Stimulated activated CD4-positive, alpha-beta T cell treated with anti-CD3 and anti-CD28 coated beads, Interleukin-1b, Interleukin-23, amount 100 ng/mL, for 48 hours (primary cell): ENCODE measurements at places on chromosomes 11 and 22.

DNA sequence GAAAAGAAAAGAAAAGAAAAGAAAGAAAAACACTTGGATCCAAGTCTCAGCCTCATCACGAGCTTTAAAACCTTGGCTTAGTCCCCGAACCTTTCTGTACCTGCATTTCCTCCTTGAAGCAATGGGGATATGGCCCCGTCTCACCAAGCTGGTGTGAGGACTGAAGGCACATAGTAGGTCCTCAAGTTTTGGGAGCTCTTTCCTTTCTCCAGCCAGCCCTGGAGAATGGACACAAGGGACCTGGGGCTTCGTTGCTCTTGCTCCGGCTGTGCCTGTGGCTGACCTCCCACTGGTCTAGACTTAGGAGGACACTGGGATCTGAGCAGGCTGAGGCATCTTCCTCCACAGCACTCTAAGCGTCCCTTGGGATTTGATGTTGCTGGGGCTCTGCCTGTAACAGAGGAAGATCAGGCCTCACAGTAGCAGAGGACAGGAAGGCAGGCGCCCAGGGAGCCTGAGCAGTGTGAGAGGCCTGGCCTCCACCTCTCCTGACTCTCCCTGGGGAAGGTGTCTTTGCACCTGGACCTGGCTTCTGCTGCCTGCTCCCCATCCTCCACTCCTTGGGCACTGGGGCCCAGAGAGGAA lies 32.8 kb downstream of the KCNC1 start:
- no peak for DNase-seq

DNA sequence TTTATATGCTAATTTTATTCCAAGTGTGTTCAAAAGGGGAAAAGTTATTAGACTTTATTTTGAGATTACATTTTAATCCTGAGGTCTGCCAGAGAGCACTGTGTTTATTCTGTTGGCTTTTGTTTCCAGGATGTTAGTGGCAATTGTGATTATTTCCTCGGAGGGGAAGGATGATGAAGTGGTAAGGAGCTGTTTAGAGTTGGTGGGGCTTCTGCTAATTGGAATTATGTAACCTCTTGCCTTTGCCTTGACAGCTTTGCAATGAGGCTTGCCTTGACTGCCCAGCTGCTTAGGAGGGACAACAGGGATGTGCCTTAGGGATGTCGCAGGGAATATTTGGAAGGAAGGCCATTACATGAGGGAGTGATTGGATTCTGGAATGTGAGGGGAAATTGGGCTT lies 89.7 kb upstream of the E2F8 start:
- DNase-seq = no peak

GRCh38 chr11:13433437-13433836 lies 29.6 kb downstream of the BTBD10 start:
- no peak for DNase-seq

DNA sequence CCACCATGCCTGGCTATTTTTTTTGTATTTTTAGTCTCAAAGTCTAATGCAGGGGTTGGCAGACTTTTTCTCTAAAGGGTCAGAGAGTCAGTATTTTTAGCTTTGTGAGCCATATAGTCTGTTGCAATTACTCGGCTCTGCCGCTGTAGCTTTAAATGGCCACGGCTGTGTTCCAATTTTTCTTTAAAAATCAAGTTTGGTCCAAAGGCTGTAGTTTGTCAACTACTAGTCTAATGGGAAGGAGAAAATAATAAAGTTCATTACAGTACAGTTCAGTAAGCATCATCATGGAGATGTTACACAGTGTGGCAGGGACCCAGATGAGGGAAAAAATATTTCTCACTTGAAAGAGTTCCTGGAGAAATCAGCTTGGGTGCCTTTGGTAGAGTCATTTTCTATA lies 107.6 kb downstream of the CSNK2A3 start:
- no peak for DNase-seq

DNA sequence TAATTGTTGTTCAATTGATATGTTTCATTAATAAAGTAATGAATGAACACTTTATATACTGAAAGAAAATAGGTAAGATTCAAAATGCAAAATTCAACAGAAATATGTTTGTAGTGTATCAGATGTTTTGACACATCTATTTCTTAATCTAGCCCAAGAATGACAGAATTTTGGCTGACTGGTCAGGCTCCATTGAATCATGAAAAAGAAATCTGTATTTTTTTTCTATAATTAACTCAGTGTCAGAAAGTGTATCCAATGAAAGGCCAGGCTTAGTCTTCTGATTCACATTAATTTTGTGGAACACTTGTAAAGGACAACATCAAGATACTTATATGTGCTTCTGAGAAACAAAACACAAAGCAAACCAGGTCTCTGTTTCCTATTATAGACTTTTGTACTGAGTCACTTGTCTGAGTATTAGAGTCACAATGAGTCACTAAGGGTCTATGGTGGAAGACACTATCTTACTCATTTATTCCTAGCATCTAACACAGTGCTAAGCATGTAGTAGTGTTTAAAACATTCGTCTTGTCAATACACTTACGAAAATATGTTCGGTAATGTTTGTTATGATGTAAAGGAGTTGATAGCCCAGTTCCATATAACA lies 297.7 kb upstream of the CCDC90B start:
- DNase-seq = no peak

DNA sequence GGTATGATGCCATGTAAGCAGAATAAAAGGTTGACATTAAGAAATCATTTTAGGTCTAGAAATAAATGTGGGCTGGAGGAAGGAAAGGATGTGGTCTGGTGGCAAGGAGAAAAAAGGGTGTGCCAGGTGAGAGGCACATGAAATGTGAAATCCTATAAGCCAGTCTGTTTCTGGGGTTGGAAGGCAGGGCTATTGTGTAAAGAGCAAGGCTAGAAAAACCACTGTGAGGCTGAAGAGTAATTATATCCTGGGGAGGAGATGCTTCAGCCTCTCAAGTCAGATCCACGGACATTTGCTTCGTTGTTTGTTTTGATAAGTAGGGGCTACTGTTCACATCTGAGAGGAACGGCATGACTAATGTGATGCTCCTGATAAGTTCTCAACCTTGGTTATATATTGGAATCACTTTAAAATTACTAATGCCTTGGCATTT lies 77.5 kb upstream of the CTSC start:
- DNase-seq = no peak

GRCh38 chr11:72001834-72002591 lies 3.3 kb downstream of the IL18BP start:
- no peak for DNase-seq

DNA sequence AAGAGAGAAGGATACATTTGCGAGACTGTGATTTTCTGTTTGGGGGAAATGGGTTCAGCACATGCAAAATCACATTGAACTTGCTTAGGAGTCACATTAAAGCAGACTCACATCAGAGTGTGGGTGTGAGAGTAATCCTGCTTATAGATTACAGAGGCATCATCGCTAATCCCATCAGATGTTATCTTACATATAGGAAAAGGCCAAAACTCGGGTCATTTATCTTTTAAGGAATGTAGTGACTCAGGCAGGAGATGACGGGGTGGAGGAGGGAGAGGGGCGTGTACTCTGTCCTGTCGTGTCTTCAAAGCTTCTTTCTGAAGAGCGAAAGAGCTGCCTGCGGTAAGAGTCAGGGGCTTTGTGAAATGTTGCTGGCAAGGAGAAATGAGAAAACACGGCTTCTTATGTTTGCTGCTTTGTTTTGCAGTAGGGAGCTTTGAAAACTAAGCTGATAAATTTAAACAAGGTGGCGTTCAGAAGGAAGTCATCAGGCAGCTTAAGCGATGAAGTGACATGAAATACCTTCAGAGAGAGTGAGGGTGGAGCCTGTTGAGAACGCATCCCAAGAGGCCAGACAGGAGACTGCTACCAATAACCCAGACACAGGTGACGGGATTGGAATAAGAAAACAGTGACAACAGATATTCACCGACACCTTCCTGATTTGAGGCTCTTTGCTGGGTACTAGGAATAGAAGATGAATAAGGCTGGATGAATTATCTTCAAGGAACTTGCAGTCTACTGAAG lies 2.2 kb upstream of the C11orf16 start:
- no peak for DNase-seq

GRCh38 chr11:14638561-14638960 lies 5.0 kb upstream of the PDE3B start:
- DNase-seq = no peak

GRCh38 chr11:28342716-28343115 lies 234.5 kb downstream of the METTL15 start:
- DNase-seq = no peak

DNA sequence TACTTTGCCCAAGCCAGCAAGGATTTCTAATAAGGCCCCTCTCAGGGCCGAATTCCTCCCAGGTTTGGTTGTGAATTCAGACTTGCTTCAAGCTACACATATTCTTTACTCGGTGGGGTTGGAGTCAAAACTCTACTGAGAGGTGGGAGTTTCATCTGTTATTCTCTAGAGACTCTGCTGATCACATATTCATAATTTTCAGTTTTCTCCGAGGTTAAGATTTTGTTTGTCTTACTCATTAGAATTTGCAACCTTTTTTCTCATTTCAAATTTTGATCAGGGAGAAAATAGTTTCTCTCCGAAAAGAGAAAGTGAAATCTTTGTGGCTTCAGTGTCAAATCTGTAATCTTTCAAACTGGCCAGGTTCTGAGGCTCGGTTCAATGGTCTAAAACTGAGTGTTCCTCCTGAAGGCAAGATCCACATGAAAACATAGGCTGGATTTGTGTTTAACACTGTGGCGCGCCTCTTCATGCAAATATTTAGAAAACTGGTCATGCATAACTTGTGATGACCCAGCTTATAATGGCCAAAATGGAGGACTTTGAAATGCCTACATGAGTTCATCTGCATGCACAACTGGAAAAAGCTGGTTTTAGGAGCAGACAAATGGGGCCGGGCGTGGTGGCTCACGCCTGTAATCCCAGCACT lies 21.5 kb upstream of the GSTP1 start:
- no peak for DNase-seq
